ENCODE measurements at places on chromosomes 6 and 20. TPM values are rescaled to one million over a fixed set of nuclear protein-coding genes. Genes with fewer than 3 reads are reported as not detected.

The NHLRC1 gene
- total RNA-seq = 0.64 TPM

The KHDRBS2 gene
- total RNA-seq = not detected

The MYCT1 gene
- total RNA-seq = 178 TPM

The MEP1A gene
- not detected for total RNA-seq

The IGF2R gene
- 108 TPM for total RNA-seq

The GATA5 gene
- not detected for total RNA-seq

The PXDC1 gene
- 41.0 TPM for total RNA-seq

GRCh38 chr6:13250703-13251102 is 77.6 kb downstream of the TBC1D7 start:
- no peak for DNase-seq

DNA sequence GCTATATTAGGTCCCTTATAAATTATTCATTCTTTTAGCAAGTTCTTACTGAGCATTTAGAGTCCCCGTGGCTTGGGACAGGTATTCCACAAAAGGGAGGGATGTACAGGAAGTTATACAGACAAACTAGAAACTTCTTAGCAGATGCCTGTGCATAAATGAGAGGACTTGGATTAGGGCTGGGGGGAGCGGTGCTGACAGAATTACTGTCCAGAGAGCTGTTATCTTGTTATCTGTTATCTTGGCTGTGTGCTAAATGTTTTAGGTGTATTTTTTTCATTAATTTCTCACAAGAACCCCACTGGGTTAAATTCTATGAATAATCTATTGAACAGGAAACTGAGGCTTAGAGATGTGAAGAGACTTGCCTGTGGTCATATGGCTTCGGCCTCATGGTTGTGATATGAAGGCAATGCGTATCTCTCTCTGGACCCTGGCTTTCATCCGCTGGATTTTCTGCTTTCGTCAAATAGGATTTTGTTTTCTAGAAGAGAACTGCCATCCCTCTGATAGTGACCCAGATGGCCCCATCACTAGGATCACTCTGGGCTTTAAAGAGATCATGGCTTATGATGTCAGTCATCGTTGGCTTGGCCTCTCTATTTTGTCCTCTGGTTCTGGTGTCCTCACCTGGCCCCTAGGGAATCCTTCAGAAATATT is 32.3 kb upstream of the RREB1 start:
- no peak for DNase-seq

DNA sequence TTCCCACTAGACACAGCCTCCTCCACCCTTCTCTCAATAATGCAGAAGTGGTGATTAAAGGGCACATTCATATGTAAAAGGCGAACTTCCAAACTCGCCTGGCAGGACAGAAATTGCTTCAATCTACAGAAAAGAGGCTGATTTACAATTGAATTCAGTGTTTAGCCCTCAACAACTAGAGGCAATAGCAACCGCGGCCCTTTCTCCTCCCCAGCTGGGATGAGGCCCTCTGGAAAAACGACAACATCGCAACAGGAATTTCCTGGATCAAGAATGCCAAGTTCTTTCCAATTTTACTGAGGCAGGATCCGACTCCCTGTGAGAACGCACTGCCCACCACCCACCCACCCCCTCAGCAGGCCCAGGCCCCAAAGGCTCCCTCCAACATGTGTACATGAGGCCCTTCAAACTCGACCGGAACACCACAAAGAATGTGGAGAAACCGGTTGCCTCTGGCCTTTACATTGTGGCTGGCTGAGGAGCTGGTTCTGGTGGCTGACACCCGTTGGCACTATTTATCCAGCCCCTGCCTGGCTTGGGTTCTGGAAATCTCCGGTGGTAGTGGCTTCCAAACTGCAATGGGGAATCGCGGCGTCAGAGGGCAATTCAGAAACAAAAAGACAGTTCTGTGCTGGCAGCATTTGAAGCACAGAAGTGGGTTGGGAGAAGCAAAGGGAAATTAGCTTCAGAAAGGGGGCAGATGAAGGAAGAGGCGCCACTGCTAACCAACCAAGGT is 36.8 kb downstream of the ZMYND8 start:
- DNase-seq = peak; percentile 52

DNA sequence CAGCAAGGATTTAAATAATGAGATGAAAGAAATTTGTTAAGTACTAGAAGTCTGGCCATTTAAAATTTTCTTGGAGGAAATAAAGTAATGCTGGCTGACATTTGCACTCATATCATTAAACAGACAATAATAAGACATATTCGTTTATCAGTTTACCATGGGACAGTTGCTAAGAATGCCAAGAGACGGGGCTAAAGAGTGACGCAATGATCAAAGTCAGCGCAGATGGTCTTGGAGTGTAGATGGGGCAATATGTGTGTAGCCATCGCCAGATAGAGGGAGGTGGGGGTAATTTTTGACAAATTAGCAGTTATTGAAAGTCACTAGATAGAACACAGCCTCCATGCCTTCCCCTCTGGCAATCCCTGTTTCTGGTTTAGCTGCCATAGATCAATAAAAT is 413.2 kb upstream of the JAG1 start:
- no peak for DNase-seq

- DNase-seq = no peak
Observed at GRCh38 chr20:35121186-35121585, 25.9 kb downstream of the EDEM2 start.

GRCh38 chr6:141464490-141464889 is 668.2 kb upstream of the GJE1 start:
- no peak for DNase-seq

DNA sequence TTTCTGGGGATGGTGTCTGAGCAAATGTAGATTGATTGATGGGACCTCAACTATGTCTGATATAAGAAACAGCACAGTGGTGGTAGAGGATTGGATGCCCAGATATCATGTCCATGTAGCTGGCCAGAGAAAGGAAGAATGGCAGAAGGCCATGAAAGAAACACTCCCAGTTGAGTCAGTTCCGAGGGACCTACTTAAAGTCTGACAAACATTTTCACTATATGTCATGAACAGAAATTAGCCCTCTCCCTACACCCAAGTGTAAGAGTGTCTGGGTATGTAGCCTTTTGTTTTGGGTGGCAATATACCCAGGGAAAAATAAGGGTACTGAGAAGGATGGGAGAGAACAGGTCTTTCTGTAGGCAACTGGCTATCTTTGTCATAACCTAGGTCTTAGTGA is 434.2 kb downstream of the BCKDHB start:
- no peak for DNase-seq

DNA sequence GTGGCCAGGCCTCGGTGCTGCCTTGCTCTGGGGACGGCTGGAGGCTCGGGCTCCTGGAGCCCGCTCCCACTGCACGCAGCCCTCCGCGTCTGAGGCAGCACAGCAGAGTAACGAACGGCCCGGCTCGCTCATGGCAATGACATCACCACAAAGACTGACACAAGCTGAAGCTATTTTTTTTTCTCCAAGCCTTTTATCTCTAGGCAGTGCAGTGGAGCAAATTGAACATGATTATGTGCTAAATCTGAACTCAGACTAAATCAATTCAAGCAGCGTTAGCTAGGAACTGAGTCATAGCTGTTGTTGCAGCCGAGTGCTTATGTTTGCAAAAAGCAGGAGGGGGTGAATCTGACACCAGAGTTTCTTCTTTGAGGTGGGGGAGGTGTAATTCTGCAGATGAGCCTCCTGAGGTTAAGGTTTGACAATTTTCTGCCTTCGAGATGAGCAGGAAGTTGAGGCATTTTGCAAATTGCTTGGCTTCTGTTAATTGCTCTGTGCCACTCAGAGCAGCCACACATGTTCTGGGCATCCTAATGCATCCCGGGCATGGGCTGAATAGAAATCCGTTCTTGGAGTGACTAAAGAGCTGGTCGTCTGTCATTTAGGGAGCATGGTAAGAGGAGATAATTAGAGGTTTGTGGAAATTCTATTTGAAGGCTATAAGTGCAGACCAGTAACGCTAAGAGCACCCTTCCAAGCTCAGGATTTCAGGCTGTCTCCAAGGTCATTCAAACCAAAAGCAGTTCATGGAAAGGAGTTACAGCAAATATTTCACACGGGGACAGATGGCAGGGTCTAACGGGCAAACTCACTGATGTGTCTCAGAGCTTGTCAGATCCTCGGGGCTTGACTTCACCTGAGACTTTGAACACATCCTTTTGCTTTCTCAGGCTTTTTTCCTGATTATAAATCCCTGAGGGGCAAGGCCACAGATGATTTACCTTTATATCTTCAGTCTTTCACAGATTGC is 155.1 kb upstream of the ENPP5 start:
- DNase-seq = no peak

DNA sequence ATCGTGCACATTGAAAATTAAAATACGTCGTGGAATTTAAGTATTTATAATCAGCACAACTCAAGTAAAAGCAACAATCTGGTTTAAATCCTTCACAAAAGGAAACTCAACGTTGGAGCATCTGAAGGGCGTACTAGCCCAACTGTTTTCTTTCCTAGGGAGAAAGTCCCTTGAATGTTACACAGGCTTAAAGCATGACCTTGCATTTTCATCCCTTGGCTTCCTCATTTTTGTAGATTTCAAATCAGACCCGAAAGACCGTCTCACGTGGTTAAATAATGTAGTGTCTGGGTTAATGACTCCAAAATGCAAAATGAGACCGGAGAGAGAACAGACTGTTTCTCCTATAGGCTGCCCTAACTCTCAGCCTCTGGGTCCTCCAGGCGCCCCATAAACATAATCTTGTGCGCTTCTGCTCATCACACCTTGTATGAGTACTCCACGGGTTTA is 249.2 kb upstream of the RREB1 start:
- DNase-seq = no peak

DNA sequence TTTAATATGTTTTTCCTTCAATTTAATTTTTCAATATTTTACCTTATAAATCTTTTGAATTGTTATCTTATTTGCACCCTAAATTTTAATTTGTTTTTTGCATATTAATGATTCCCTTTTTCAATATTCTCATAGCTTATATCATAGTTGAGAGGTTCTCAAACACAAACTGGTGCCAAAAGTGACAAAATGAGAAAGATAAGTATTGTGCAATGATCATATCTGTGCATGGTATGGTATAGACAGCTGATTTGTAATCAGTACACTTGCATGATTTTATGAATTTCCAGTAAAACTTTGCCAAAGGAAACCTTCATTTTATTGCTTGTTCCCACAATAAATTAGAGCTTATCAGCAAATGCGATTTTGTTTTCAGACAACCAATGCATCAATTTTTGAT is 161.0 kb upstream of the HDAC2 start:
- no peak for DNase-seq

DNA sequence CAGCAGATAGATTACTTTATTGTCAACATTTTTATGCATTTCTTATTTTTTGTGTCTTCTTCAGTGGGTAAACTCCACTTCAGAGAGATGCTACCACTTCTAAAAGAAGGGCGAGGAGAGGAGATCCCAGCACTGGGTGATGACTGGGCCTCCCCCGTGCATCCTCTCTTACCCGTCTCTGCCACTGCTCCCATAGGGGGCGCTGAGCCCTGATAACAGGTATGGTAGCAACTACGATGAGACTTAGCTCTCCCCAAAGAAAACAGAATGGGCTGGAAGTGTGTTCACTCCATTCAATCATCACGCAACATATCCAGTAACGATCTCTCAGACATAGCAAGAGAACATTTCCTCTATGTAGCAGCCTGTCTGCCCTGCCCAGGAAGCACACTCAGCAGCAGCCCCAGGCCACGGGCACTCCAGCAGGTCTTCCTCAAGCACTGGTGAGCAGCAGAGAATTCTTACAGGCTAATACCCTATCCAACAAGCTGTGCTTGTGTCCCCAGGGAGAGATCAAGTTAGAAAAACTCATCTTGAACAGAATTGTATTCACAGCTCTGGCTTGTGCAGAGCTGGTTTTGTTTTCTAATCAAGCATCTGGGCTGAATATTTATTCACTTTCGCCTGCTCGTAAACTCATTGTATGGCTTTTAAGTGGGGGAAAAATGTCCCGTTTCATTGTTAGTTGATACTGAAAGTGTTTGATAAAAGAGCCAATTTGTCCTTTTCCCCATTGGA is 533.1 kb upstream of the CDH4 start:
- DNase-seq = peak; percentile 6

GRCh38 chr6:131917318-131917717 is 33.9 kb downstream of the CCN2 start:
- no peak for DNase-seq

DNA sequence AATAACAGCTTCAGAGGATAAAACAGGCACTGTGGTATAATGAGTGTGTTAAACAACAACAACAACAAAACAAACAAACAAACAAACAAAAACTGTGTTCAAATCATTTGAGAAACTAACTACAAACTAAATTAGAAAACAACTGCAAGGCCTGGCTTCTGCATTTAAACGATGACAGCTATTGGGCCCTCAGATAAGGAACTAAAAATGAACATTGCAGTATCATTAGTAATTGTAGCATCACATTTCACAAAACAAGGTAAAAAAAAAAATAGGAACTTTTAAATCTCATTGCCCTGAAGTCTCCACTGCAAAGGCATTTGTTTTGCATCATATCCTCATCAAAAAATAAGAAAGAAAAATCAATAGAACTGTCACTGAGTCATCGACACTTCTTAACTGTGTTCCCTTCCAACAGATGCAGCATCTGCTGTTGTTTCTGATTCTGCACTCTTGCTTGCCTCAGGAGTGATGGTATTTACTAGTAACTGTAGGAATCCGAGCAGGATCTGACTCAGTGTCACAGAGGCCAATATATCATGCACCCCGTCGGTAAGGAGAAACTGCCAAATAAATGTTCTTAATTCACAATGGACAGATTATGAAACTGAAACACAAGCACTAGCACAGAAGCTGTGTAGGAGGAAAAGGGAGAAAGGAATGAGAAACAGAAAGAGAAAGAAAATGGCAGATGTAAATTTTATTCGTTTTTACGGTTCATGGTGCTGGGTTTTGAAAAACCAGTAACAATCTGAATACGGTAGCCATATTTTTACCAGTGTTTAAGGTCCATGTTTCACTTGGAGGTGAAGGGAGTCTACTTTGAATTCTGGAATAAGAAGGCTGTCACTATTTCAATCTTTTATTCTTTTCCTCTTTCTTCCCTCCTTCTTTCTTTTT is 365.7 kb upstream of the EPHA7 start:
- no peak for DNase-seq

GRCh38 chr20:57126481-57127092 is 139.9 kb downstream of the BMP7 start:
- no peak for DNase-seq

DNA sequence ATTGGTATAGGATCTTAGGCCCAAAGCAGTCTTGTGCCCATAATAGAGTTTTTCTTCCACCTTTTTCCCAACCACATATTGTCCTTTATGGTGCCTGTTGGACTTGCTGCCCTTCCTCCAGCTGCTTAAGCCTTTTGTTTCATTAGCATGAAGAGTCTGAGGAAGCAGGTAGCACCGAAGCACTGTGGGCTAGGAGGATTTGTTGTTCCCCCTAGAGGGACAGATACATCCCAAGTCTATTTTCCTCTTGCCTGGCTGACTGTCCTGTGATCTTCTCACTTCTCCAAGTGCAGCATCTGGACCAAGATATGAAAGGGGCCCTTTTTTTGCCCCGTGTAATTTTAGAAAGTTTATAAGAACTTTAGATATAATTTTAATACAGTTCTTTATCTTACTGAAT is 50.7 kb upstream of the COL10A1 start:
- DNase-seq = no peak

GRCh38 chr6:2037237-2037926 is 208.0 kb downstream of the GMDS start:
- no peak for DNase-seq
